ENCODE measurements at places on chromosomes 2 and 18. TPM values are rescaled to one million over a fixed set of nuclear protein-coding genes. Genes with fewer than 3 reads are reported as not detected.

The STARD6 gene
- total RNA-seq = not detected

The UNC80 gene
- total RNA-seq = 0.05 TPM

The FMNL2 gene
- total RNA-seq = 7.7 TPM

The LIPG gene
- 150 TPM for total RNA-seq

The RUFY4 gene
- 0.08 TPM for total RNA-seq

The G6PC2 gene
- total RNA-seq = not detected

The CMPK2 gene
- 41.7 TPM for total RNA-seq

- H3K27me3 ChIP-seq = no peaks in the 10 kb centered on the region
- no peak for DNase-seq
- H3K36me3 ChIP-seq = no peaks in the 10 kb centered on the region
- peaks cover 9% of the 10 kb centered on the region for H3K4me1 ChIP-seq
Measured at GRCh38 chr2:230862292-230862691, 2.5 kb upstream of the ITM2C start.

DNA sequence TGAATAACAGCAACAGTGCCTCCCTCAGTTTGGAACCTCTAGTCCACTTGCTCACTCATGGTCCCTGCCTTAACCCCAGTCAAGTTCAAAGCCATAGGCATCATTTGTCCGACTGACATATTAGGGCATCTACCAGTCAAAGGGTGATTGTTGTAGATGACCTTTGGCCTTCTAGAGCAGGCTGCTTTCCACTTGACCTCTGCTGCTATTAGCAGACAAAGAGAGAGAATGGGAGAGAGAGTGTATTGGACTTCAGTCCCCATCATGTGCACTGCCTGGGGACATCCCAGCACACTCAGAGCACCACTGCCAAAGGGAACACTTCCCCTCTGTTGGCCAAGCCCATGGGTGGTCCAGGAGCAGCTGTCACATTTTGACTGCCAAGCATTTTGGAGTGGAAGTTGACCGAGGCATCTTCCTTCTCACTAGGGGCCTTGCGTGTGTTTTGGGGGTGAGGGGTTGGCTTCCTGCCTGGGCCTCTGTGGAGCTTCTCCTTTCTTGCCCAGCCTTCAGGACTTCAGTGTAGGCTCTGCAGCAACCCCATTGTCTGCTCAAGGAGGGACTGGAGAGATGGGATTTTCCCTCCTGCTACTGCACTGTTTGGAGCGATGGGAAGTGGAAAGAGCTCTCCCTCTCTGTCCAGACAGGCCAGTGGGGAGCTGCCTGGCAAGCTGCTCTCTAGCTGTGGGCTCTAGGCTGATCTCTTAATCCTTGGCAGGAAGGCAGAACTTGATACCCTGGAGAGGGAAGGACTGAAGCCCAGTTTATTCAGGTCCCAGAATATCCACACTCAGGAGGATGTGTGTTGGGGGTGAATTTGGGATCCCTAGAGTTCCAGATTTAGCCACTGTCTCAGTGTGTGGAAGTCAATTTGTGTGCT, 68.1 kb downstream of the TMEM247 start:
- H3K27me3 ChIP-seq = no peaks in the 10 kb centered on the region
- H3K4me3 ChIP-seq = no peak overlapping the region
- DNase-seq = no peak

GRCh38 chr2:133972786-133973185, 281.1 kb upstream of the MGAT5 start:
- no peak overlapping the region for H3K4me3 ChIP-seq
- H3K36me3 ChIP-seq = no peaks in the 10 kb centered on the region
- H3K27ac ChIP-seq = no peak overlapping the region
- H3K4me1 ChIP-seq = no peaks in the 10 kb centered on the region
- H3K27me3 ChIP-seq = peaks cover 9% of the 10 kb centered on the region
- no peak for DNase-seq

- no peaks in the 10 kb centered on the region for H3K4me1 ChIP-seq
- DNase-seq = no peak
- no peaks in the 10 kb centered on the region for H3K36me3 ChIP-seq
- H3K27me3 ChIP-seq = no peaks in the 10 kb centered on the region
- H3K4me3 ChIP-seq = no peak overlapping the region
Measured at GRCh38 chr2:154762638-154763037, 64.1 kb downstream of the KCNJ3 start.

DNA sequence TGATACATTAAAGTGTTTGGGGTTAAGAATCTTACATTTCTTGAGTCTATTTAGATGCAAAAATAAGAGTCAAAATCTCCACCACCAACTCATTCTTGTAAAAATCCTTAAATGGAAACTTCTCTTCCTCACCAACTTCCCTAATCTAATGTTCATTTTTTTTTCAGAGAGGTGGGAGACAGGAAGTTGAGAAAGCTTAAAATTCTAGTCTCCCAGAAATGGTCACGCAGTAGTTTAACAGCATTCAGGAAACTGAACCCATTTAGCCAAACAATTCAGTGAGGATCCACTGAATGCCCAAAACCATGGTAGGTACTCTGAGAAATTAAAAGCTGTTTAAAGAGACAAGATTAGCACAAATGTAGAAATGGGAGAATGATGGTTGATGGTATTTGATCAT, 69.0 kb downstream of the TXNL1 start:
- H3K4me1 ChIP-seq = peaks cover 22% of the 10 kb centered on the region
- no peak overlapping the region for H3K4me3 ChIP-seq
- DNase-seq = no peak
- H3K27ac ChIP-seq = peak overlapping the region; percentile 47
- no peaks in the 10 kb centered on the region for H3K36me3 ChIP-seq
- H3K27me3 ChIP-seq = no peaks in the 10 kb centered on the region

GRCh38 chr18:44941516-44941915, 260.8 kb downstream of the SETBP1 start:
- no peak overlapping the region for H3K4me3 ChIP-seq
- no peaks in the 10 kb centered on the region for H3K27me3 ChIP-seq
- H3K27ac ChIP-seq = no peak overlapping the region
- no peak for DNase-seq

DNA sequence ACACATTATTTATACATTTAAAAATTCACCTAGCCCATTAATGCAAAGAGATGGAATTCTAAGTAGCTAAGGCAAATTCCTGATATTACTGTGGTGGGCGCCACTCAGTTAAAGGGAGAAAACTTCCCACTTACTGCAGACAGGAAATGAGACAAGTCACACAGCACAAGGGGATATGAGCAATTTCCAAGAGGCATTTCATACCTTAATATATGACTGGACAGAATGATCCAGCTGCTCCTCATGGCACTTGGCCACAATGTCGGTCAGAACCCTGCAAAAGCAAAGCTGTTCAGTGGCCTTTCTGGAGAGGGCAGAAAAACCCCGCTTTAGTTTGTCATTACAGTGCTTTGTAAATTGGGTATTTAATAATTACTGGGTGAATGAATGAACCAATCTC, 121.4 kb upstream of the CCDC195 start:
- no peak overlapping the region for H3K4me3 ChIP-seq
- H3K4me1 ChIP-seq = no peaks in the 10 kb centered on the region
- no peaks in the 10 kb centered on the region for H3K27me3 ChIP-seq
- peaks cover 1% of the 10 kb centered on the region for H3K36me3 ChIP-seq

- peaks cover 64% of the 10 kb centered on the region for H3K4me1 ChIP-seq
- DNase-seq = peak; percentile 58
- H3K36me3 ChIP-seq = peaks cover 2% of the 10 kb centered on the region
- H3K4me3 ChIP-seq = no peak overlapping the region
- peak overlapping the region; percentile 75 for H3K27ac ChIP-seq
- H3K27me3 ChIP-seq = no peaks in the 10 kb centered on the region
Measured at GRCh38 chr18:48926420-48926857, 24.3 kb downstream of the SMAD7 start.

- no peaks in the 10 kb centered on the region for H3K4me1 ChIP-seq
- DNase-seq = no peak
- no peaks in the 10 kb centered on the region for H3K27me3 ChIP-seq
- H3K27ac ChIP-seq = no peak overlapping the region
- no peak overlapping the region for H3K4me3 ChIP-seq
- no peaks in the 10 kb centered on the region for H3K36me3 ChIP-seq
Measured at GRCh38 chr18:31120594-31120993, 18.4 kb upstream of the DSC2 start.

DNA sequence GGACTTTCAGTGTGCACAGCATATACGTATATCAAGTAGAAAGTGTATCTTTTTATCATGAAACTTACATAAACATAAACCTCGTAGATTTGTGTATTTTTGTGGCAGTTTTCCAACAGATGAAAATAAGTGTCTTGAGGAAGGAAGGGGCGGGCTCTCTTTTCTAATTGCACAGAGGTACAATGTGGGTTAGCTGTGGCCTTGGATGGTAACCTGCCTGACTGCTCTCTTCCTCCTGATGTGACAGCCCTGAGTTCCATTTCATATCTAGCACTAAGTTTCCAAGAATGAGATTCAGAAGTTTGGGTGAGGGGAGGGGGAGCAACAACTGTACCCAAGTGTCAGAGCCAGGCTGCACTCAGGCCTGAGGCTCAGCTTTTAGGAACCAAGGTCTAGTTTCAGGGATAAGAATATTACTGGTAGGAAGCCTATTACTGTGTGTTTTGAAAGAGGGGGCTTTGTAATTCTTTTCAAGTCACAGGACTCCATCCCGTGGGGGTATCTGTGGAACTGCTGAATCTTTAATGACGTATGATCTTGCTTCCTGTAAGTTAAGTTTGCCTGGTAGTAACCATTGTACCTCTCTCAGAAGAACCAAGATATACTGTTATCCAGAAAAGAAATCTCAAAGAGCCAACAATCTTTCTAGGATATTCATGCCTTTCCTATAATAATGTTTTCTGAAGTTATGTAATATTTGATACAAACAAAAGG, 483.7 kb downstream of the PTPRM start:
- no peaks in the 10 kb centered on the region for H3K27me3 ChIP-seq
- DNase-seq = no peak
- no peaks in the 10 kb centered on the region for H3K4me1 ChIP-seq
- H3K27ac ChIP-seq = no peak overlapping the region
- H3K4me3 ChIP-seq = no peak overlapping the region

DNA sequence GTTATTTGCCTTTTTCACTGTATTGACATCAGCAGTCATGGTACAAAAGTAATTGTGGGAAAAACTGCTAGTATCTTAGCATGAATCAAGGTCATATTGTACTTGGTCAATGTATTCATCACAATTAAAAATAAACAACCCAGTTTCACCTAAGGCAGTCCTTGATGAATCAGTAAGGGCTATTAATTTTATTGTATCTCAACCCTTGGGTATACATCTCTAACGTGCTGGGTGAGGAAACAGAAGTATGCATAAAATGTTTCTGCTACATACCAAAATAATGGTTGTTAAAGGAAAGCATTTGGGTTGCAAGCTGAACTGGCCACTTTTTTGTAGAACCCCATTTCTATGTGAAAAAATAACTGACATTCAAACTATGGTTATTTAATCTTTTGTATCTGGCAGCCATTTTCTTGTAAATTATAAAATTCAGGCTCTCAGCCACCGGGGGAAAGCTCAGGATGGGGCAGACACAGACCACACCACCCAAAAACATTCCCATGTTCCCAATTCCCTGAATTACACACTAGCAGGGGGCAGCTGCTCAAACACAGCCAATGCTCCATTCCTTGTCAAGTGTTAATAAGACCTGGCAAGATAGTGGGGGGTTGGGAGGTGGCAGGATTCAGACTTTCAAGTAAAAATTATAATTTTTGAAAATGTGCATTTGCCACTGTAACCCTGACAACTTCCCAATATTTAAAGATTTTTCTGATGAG, 49.3 kb downstream of the OLA1 start:
- no peak overlapping the region for H3K4me3 ChIP-seq
- H3K27me3 ChIP-seq = no peaks in the 10 kb centered on the region
- H3K36me3 ChIP-seq = no peaks in the 10 kb centered on the region
- H3K27ac ChIP-seq = no peak overlapping the region
- H3K4me1 ChIP-seq = no peaks in the 10 kb centered on the region

- H3K36me3 ChIP-seq = no peaks in the 10 kb centered on the region
- DNase-seq = no peak
- H3K4me3 ChIP-seq = no peak overlapping the region
- H3K27ac ChIP-seq = peak overlapping the region; percentile 69
- no peaks in the 10 kb centered on the region for H3K27me3 ChIP-seq
Measured at GRCh38 chr2:43175020-43175441, 51.4 kb downstream of the ZFP36L2 start.

DNA sequence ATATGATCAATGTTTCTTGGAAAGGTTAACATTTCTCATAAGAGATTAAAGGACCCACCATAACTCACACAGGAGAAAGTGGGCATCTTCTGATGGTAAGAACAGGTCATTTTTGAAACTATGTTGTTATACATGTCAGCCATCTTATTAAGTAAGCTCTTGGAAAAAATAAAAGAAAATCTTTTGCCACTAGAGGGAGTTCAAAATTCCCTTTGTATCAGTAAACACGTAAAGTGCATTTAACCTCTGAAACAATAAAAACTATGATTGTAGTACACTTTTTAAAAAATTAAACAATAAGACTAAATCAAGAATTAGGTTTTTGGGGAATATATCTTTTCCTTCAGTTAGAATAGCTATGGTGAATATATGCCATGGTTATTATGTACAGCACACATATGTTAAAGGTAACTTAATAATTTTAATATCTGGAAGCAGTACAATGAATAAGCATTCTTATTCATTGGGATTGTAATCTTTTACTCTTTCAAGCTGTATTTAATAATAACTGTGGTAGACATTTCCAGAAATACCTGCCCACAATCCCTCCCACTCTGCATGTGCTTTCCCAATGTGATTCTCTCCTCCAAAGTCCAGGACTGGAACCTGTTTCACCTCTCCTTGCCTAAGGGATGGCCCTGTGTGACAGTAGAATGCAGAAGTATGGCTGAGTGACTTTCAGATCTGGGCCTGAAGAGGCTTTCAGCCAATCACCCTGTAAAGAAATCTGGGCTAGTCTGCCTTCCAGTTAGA, 64.2 kb downstream of the RBMS1 start:
- no peak overlapping the region for H3K4me3 ChIP-seq
- DNase-seq = no peak
- peaks cover 3% of the 10 kb centered on the region for H3K4me1 ChIP-seq
- no peak overlapping the region for H3K27ac ChIP-seq

GRCh38 chr2:149657401-149658040, 69.9 kb upstream of the MMADHC start:
- no peak overlapping the region for H3K27ac ChIP-seq
- H3K36me3 ChIP-seq = no peaks in the 10 kb centered on the region
- no peaks in the 10 kb centered on the region for H3K4me1 ChIP-seq
- DNase-seq = no peak
- no peaks in the 10 kb centered on the region for H3K27me3 ChIP-seq

GRCh38 chr2:143128681-143129580, at the start of gene ARHGAP15:
ARHGAP15 (plus strand) TSS chr2:143129419.
- no peak within 1 kb of the TSS for H3K4me3 ChIP-seq
- DNase-seq = peak; percentile 42
- no peaks in the 10 kb centered on the region for H3K27me3 ChIP-seq
- H3K27ac ChIP-seq = peak within 1 kb of the TSS; percentile 77

All from liver (tissue), 10 donors.